ENCODE measurements at places on chromosomes 4 and X.

- no peak for DNase-seq
Measured at GRCh38 chr4:162056990-162057389, 106.8 kb downstream of the FSTL5 start.

DNA sequence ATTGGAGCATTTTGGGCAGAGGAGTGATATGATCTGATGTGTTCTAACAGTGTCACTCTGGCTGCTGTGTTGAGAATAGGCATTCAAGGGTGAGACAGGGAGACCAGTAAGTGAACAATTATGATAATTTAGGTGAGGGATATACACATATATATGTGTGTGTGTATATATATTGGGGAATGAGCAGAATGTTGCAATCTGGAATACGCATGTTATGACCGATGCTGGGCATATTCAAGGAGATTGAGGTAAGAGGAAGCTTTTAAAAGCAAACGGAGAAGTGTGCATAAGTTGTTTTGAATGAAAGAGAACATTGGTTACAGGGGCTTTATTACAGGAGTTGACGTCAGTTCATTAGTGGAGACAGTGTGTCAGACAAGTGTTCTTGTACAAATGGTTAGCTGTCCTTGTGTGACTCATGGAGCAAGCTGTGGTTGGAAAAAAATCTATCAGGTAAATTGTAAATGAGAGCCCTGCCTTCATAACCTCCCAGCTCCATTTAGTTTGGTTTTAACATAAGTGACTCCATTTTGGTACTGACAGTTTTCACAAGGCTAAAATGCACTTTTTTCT is 442.5 kb upstream of the LCORL start:
- DNase-seq = no peak

DNA sequence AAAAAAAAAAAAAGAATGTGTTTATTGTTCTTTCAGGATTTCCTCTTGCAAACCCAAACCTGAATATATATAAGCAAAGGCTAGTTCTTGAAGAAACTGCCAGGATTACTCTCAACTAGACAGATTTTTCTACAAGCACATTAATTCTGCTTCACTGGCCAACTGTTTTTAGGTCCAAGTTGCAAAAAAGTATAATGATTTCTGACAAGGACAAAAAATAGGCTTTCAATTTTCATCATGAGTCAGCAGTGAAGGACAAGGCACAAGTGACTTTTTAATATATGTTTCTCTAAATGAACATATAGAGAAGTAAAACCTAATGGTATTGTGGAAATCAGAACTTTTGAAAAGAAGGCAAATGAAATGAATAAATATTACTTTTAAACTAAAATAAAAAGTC is 73.7 kb downstream of the ELOVL6 start:
- no peak for DNase-seq

- DNase-seq = no peak
Measured at GRCh38 chrX:112645774-112646173, 34.0 kb downstream of the LHFPL1 start.

- no peak for DNase-seq
Measured at GRCh38 chr4:146477054-146477453, 44.7 kb downstream of the SLC10A7 start.

GRCh38 chr4:79050541-79050880 is 111.3 kb upstream of the PAQR3 start:
- no peak for DNase-seq

- DNase-seq = no peak
Measured at GRCh38 chrX:16868920-16869319, 1.2 kb downstream of the RBBP7 start.

GRCh38 chrX:103794119-103794518 is 17.5 kb downstream of the PLP1 start:
- no peak for DNase-seq

GRCh38 chr4:122679317-122679716 is 53.2 kb upstream of the BBS12 start:
- no peak for DNase-seq

DNA sequence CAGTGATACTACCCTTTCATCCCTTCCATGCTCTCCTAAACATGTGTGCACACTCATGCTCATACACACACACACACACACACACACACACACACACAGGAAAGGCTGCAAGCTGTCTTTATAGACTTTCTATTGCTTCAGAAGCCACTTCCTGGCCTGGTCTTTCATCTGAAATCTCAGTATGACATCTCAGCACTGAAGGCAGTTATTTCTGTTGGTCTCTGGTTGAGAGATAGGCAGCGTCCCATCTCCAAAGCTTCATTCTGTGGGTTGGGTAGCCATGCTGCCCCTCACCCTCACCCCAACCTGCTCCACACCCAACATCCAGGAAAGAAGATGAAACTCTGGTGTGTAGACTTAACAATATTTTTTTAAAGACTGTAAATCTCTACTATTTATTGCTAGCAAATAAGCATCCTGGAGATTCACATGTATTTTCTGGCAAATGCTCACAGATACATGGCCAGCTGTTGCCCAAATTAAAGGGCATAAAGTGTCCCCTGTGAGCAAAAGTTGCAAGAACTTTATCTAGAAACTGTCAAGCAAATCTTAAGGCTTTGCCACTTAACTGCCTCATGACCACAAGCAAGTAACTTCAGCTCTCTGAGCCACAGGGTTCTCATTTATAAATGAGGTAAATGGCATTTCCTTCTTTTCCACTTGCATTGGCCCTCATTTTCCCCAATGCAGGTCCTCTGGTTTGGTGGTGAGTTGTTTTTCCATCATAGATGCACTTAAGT is 189.8 kb upstream of the AFF2 start:
- peak; percentile 62 for DNase-seq

DNA sequence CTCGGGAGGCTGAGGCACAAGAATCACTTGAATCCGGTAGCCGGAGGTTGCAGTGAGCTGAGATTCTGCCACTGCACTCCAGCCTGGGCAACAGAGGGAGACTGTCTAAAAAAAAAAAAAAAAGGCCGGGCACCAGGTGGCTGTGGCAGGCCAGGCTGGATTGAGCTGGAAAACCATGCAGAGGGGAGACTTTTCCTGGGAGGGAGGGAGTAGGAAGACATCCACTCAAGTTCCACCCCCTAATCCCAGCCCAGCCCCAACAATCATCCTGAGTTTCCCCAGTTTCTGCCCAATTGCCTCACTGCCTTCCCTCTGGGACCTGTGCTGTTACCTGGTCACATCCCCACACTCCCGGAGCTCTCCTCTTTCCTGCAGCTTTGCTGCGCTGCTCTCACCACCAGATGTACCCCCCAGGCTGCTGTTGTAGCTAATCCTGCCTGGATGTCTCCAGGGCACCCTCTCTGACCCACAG is 9.0 kb upstream of the TSPYL2 start:
- DNase-seq = no peak

DNA sequence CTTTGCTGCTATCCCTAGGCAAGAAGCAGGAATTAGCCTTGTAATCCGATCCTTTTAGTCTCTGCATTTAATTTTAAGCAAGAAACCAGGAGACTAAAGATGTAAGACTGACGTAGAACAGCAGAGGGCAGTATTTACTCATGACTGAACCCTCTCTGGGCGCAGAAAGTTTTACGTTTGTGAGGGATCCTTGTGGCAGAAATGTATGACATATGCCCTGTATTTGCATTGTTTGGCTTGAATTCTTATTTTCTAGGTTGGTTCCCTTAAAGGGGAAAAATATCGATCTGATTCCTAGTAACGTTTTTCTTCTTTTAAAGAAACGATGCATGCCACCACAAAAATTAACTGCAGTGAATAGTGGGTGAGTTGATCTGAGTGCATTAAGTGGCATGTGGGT is 1.3 kb upstream of the FAT4 start:
- peak; percentile 39 for DNase-seq

DNA sequence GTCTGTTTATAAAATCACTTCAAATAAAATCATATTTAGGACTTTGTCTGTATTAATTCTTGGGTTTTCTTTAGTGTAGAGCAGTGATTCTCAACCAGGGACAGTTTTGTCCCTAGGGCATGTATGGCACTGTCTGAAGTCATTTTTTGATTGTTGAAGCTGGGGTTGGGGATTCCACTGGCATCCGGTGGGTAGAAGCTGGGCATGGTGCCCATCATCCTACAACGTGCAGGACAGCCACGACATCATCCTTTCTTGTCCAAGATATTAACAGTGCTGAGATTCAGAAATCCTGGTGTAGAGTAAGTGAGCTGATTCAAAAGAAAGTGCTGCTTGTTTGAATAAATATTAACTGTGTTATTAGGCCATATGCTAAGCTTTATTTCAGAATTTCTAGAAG is 28.6 kb downstream of the DCLK2 start:
- no peak for DNase-seq

DNA sequence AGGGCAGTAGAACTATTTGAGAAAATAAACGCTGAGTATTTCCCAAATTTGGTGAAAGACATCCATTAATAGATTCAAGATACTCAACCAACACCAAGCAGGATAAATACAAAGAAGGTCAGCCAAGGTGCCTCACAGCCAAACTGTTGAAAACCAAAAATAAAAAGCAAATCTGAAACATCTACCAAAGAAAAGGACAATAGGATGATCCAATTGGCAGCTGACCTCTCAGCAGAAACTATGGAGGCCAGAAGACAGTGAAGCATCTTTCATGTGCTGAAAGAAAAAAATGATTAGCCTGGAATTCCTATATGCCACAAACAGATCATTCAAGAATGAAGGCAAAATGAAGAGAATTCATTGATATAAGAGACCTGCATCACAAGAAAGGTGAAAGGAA is 44.9 kb downstream of the USP46 start:
- no peak for DNase-seq

GRCh38 chr4:15913631-15913970 is 24.9 kb downstream of the FGFBP1 start:
- DNase-seq = no peak

- DNase-seq = no peak
Measured at GRCh38 chr4:13888112-13888511, 260.6 kb upstream of the BOD1L1 start.

GRCh38 chr4:152607178-152607577 is 71.3 kb upstream of the FBXW7 start:
- no peak for DNase-seq

GRCh38 chrX:107562482-107562881 is 65.8 kb upstream of the PRPS1 start:
- DNase-seq = no peak

GRCh38 chr4:129230846-129231245 is 134.9 kb downstream of the C4orf33 start:
- no peak for DNase-seq

DNA sequence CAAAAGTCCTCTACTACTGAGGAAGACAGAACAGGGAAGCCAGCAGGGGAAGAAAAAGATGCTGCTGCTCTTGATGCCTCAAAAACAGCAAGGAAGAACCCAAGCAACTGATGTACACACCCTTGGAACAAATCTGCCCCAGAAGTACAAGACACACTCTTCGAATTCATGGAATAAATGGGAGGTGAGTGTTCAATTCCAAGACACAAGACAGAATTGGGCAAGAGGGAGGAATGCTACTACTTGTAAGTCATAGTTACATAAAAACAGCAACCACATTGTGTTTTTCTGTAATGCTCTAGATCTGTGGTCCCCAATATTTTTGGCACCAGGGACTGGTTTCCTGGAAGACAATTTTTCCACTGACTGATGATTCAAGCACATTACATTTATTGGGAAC is 58.0 kb upstream of the H2AZ1 start:
- no peak for DNase-seq

GRCh38 chrX:119410027-119410819 is 11.1 kb downstream of the SLC25A43 start:
- DNase-seq = no peak

- no peak for DNase-seq
Measured at GRCh38 chr4:7758476-7758875, 181.2 kb downstream of the AFAP1 start.

GRCh38 chrX:153948002-153948466 is 3.6 kb upstream of the RENBP start:
- DNase-seq = no peak

DNA sequence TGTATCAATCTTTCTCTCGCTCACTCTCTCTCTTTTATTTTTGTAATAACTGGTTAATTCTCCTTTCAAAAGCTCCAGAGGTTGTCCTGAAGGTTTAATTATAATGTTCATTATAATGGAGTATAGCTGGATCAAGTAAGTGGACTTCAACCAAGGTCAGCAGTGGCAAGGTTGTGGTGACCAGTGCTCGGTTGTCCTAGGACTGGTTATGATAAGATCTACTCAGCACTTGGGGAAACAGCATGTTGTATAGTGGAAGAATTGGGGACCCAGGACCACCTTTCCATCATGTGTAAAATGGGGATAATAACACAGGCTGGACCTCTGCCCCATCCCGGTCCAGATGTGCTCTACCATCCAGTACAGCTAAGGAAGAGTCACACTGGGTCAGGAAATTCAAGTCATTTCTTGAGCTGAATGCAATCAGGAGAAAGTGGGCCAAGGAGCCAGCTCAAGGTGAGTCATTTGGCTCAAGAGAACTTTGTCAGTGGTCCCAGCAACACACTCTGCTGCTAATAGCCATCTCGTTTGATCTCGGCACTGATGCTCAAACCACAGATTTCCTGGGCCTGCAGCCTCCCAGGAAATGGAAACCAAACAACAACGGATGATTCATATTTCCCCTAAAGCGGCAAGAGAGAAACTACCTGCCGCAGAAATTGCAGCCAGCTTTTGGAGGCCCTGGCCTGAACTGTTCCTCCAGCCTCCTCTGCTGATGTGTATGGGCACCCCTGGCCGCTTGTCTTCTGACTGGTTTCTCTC is 123.6 kb upstream of the RBPJ start:
- DNase-seq = peak; percentile 74

GRCh38 chr4:152408514-152409327 is 127.2 kb downstream of the FBXW7 start:
- DNase-seq = peak; percentile 60

DNA sequence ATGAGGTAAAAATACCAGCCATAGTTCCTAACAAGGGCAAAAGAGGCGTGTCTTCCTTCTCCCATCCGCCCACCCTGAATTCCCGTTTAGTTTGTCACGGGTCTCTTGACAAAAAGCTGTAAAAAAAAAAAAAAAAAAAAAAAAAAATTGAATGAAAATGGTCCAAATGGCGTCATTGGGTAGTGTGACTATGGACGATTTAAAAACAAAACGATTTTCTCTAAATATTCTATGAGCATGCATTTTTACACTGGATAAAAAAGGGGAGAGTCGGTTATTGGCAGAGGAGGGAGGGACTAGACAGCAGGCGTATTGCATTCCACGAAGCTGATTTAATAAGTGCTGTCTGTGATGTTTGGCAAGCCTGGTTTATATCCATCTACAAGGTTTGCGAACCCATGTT is at the start of gene FAM133A:
FAM133A (plus strand) TSS at position 338 of the 403 bp plus-strand sequence. CDS start 35,214 bp downstream, outside the sequence.
- DNase-seq = no peak

DNA sequence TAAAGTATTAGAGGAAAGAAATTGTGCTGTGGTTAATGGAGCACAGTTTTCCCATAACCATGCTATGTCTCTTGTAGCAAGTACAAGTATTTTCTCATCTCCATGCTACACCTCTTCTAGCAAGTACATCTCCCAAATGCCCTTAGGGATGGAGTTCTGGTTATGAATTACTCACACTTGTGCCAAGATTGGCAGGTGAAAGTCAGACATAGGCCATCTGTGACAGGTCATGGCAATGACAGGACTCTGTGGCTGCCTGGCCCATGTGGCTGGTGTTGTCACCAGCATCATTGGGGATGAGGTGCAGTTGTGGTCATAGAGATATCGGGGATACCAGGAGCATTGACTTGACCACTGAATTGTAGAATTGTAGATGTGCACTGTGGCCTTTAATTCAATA is 310.2 kb downstream of the FAT4 start:
- no peak for DNase-seq

GRCh38 chr4:4492161-4492847 is 49.5 kb downstream of the STX18 start:
- DNase-seq = no peak

GRCh38 chr4:8266508-8266907 is 3.0 kb upstream of the HTRA3 start:
- no peak for DNase-seq

Measured in CD4-positive, alpha-beta T cell treated with Interleukin-1 beta for 1 hour (primary cell).